ENCODE measurements at places on chromosomes 11 and 22.

DNA sequence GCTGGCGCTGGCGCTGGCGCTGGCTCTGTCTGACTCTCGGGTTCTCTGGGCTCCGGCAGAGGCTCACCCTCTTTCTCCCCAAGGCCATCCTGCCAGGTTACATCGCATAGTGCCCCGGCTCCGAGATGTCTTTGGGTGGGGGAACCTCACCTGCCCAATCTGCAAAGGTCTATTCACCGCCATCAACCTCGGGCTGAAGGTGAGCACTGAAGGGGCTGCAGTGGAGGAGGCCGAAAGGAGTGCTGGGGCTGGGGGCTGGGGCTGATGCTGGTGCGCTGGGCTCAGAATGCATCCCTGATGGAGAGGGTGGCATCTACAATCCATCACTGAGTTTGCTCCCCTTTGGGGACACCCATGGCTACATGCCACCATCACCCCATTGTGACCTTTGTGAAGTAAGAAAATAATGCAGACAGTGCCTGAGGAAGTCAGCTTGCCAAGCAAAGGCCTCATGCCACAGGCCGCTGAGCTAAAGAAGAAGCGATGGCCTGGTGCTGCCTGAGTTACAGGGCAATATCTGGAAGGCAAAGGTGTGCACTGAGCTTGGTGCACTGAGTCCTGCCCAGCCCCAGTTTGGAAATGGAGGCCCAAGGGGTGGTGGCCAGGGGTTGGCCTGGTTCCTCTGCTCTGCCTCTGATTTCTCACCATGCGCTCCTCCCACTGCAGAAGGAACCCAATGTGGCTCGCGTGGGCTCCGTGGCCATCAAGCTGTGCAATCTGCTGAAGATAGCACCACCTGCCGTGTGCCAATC, 620 bp downstream of the SMPD1 start:
- no peak for DNase-seq

DNA sequence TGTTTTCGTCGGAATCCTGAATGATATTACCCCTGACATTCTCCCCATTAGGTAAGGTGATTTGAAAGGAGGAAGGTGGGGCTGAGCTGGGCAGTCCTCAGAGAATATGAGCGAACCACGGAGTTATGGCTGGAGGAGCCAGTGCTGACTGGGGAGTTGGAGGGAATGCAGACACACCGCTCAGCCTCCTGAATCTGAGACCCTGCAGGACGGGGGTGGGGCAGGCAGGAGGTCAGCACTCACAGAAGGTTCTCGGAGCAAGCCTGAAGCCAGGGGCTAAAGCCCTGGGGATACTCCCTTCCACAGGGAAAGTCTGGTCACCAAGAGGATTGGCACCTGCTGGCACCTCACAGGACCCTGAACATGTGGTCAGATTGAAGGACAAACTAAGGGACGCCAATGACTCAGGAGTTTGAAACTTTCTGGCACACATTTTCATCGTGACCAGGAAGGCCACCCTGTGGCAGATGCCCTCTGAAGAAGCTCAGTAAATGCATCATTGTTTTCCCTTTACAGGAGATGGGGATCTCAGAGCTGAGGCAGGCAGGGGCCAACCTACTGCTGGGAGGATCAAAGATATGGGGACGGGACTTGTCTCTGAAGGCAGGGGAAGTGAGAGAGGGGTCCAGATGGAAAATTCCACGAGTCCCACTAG, 26.9 kb upstream of the FCHSD2 start:
- DNase-seq, result no peak

- DNase-seq, result no peak
Measured at GRCh38 chr11:72635309-72635915, 38.8 kb downstream of the PDE2A start.

DNA sequence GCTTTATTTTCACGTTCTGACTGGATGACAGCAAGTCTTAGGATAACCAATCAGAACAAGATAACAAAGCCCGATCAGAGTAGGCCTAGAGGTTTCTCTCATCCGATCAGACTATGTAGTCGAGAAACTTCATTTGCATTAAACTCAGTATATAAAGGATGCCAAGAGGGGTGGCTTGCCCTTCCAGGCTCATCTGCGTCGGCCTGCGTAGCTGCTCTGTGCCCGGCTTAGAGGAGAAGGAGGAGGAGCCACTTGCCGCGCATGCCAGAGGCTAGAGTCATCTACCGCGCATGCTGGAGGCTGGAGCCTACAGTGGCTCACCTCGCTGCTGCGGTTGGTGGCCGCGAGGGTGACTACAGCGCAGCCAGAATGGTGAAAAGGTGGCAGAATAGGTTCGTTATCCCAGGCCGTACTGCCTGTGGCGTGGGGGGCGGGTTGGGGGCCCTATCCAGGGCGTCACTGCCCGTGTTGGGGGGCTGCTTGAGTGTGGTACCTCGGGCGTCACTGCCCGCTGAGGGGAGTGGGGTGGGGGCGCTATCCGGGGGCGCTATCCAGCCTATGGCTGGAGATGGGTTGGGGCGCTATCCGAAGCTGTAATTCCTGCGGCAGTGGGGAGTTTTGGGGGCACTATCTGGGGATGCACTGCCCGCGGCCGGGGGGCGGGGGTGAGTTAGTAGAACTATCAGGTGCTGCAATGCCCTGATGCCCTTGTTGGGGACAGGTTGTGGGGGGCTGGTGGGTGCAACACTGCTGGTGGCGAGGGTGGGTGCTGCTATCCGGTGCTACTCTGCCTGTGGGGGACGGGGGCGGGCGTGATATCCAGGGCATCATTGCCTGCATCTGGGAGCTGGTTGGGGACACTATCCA, at the start of gene RFPL2:
TSS of gene RFPL2 (minus strand) at position 218 of the 867 bp plus-strand sequence. CDS start 2,622 bp downstream, outside the sequence.
- no peak for DNase-seq

DNA sequence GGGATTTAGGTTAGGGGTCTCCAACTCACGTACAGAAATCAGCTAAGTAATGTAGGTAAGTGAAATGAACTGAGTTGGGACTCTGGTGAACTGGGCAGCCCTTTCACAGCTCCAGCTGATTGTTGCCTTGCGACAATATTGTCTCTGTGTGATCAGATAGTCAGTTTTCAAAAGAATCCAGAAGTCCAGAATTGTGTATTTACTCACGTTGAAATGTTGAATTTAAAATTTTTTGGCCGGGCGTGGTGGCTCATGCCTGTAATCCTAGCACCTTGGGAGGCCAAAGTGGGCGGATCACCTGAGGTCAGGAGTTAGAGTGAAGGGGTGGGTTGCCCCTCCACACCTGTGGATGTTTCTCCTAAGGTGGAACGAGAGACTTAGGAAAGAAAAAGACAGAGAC, 18.8 kb upstream of the WDR74 start:
- no peak for DNase-seq

DNA sequence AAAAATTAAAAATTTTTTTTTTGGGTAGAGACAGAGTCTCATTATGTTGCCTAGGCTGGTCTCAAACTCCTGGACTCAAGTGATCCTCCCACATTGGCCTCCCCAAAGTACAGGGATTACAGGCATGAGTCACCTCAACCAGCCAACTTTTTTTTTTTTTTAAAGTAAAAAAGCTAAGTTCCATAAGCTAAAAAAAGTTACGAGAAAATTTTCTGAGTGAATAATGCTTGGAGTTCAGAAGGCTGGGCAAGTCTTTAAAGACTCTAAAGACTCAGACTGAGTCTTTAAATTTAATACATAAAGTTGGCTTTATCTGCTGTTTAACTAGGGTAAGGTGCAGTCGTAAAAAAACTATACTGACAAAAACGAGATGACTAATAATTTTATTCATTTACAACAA, 5.6 kb downstream of the DDX6 start:
- DNase-seq, result no peak

DNA sequence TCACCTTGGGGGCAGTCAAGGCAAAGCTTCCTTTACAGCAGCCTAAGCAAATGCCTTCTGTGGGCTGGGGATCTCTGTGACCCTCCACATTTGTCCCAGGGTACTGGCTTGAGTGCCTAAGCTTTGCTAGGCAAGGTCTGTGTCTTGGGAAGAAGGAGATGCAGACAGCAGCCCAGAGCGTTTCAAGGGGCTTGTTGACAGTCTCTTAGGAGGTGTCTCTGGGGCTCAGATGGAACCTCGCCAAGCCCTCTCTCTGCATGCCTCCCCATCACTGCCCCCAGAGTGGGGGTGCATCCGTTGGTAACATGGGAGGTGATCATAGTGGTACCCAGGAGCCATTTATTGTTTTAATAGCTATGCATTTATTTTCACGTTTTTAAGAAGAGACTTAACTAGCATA, 29.1 kb upstream of the TMPRSS4 start:
- no peak for DNase-seq

DNA sequence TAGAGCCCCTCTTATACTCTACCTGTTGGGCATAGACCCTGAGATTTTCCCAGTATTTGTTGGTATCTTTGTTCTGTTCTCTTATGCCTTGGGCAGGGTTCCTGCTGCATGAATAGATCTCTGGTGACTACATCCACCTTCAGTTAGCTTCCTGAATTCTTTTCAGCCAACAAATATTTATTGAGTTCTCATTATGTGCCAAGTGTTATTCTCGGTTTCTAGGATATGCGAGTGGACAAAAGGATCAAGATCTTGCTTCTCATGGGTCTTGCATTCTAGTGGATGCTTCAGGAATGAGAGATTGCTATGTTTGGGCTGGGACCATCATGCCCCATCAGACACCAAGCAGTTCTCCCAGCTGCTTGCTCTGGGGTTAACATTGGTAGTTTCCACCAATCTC, 340.0 kb downstream of the METTL15 start:
- no peak for DNase-seq

DNA sequence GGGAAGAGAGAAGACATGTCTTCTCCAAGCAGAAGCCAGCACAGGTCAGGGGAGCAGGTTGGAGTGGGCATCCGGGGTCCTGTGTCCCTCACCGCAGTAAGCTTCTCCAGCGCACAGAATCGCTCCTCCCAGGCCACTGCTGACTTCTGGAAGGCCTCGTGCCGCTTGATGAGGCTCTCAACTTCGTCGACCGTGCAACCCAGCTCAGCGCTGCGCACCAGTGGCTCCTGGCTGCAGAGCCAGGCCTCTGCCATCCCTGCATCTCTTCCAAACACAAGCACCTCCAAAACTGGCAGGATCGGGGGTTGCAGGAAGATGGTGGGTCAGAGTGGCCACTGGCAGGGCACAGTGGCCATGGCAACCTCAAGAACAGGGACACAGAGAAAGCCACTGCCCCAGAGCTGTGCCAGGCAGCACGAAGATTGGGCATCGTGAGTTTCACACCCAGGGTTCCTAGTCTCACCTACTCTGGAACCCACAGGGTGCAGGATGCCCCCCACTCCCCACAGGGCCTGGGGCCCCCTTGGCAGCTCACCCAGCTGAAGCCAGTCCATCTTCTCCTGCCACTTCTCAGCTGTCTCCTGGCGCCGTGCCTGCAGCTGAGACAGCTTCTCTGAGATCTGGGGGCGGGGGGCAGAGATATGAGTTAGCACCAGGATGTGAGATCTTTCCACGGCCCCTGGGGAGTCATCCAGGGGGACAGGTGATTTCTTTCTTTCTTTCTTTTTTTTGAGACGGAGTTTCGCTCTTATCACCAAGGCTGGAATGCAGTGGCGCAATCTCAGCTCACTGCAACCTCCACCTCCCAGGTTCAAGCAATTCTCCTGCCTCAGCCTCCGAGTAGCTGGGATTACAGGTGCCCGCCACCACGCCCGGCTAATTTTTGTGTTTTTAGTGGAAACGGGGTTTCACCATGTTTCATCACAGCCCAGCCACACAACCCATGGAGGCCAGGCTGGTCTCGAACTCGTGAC, 11.2 kb upstream of the RBM4B start:
- DNase-seq, result no peak

GRCh38 chr11:99841885-99842284, 821.1 kb downstream of the CNTN5 start:
- DNase-seq, result no peak

- DNase-seq, result no peak
Measured at GRCh38 chr11:47587723-47588326, 1.3 kb downstream of the FAM180B start.

DNA sequence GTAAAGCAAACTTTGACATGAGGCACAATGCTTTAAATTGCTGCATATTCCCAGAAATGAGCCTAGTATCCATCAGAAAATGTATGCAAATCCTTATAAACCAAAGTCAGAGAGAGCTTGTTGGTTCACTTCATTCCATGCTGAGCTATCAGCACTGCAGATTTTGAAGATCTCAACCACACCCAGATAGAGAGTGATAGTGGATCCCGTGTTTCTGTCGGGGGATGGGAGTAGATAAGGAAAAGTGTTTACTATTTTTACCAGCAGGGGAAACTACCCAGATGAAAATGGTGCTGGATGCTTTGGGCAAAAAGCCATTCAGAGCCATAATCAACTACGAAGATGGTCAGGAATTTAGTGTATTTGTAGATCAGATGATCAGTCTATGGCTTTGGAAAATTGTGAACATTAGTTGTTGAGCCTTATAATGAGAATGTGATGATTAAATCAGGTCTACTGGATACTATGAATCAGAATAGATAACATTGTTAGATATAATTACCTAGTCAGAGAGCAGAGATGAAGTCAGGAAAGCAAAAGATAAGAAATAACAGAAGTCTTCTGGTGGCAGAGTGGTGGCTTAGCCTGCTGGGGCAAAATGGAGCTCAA, 10.8 kb downstream of the OR51B6 start:
- DNase-seq, result no peak

- no peak for DNase-seq
Measured at GRCh38 chr11:63608353-63609345, 5.6 kb downstream of the PLAAT3 start.

DNA sequence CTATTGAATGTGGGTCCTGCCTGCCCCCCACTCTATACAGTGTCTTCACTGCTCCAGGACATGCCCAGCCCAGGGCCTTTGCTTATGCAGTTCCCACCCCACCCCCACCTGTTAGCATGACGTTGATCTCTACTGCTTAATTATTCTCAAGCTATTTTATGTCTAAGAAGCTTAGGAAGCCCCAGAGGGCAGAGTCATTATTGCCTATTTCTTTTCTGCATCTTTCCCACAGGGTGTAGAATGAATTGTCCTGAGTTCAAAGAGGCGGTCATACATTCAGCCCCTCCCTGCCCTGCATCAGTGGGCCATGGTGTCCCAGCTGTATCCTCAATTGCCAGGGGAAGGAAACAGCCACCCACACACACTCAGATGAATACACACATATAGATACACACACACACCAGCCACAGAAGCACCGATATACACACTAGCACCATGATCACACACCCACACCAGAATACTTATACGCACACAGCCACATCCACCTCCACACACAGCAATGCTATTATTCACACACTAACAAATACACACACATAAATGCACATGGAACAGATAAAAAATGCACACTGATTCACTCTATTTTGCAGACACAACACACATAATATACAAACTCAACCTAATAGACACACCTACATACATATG, 1.5 kb downstream of the PDE2A start:
- DNase-seq, result no peak

DNA sequence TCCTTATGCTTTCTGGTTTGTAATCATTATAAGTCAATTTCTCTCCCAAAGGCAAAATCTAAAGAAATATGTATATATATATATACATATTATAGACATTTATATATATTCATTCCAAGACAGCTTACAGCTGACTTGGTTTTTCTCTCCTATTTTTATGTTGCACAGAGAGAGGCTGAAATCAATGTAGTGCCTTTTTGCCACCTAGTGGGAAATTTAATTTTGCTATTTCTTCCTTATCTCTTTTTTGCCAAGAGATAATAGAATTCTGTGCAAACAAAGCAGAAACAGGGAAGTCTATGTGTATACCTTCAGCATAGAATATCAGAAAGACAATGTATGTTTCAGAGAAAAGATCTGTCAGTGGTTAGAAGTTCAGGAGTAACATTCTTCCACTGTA, 186.0 kb upstream of the ANO5 start:
- no peak for DNase-seq
